ENCODE measurements at places on chromosomes 2 and 18.

- no peak for DNase-seq
Observed at GRCh38 chr2:157787364-157787938, 88.7 kb downstream of the ACVR1 start.

GRCh38 chr2:6957910-6958615, 40.9 kb downstream of the RNF144A start:
- DNase-seq: no peak

DNA sequence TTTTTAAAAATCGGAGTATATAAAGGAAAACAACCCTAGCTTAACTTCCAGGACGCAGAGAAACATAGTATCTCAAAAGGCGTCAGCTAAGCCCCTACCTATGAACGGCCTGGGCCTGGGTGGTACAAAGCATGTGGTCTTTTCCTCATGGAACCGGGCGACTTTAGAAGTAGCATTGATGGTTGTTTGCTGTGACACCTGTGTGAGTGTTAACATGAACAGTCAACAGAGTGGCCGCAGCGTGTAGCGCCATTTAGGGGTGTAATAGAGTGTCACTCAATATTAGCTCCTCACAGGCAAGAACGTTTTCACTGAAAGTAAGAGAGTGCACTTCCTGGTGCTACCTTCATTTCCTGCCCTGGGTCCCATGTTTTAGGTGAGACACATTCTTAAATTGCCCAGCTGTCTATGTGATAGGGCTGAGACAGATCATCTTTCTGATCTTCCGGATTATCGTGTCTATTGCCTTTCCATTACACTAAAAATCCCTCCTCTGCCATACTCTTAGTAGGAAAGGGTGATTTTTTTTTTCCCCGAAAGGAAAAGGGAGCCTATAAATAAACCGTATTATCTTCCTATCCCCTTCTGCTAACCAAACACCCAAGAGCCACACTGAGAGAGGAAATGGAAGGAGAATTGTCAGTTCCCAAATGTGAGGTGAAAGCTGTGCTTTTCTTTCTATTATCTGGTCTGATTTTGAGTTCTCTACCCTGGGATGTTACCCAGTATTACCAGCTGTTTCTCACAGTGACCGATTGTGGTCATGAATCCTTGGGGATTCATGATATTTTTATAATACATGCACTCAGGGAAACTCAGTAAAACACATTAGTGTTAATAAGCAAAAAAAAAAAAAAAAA, 1.3 kb downstream of the GORASP2 start:
- no peak for DNase-seq

GRCh38 chr2:24115057-24115456, 8.1 kb downstream of the PFN4 start:
- peak; percentile 15 for DNase-seq

- no peak for DNase-seq
Observed at GRCh38 chr18:79612291-79613108, 67.1 kb upstream of the CTDP1 start.

Data from fibroblast of skin of left biceps (primary cell).